ENCODE measurements at places on chromosomes 16 and 17.
A peak's percentile ranks its signal among the peaks of the same experiment; 100 is the strongest.

GRCh38 chr17:49576088-49576916 lies 631 bp downstream of the NXPH3 start:
- no peak for DNase-seq

GRCh38 chr17:76441686-76442340 lies 11.1 kb downstream of the UBE2O start:
- no peak for DNase-seq

- no peak for DNase-seq
These were observed 2.4 kb downstream of the ZNF267 start for GRCh38 chr16:31875928-31876547.

- no peak for DNase-seq
These were observed 47.7 kb downstream of the ADAMTS18 start for GRCh38 chr16:77386831-77387814.

- DNase-seq, result no peak
These were observed 478.4 kb upstream of the GOT2 start for GRCh38 chr16:59212492-59213024.

DNA sequence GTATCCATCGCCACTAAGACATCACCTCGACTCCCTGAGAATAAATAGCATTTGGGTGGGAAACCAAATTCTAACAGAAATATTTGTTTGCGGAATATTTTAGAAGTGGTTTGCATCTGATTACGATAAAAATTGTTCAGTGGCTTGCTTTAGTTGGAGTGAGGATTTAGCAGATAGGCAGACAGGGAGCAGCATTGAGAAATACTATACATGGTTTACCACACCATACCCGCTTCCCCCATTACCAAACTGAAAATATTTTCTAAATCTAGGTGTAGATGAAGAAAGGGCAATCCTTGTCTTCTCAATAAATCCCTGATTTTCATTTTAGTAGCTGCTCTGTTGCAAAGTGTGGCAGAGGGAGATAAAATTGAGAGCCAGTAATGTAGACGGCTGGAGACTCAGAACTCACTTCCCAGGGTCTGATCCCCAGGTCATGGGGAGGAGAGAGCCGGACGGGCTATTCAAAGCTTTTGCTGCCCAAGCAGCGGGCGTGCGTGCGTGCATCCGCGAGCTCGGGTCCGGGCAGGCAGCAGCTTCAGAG lies 808 bp upstream of the BAHCC1 start:
- DNase-seq, result no peak

GRCh38 chr17:72274614-72275013 lies 153.8 kb downstream of the SOX9 start:
- DNase-seq, result no peak

DNA sequence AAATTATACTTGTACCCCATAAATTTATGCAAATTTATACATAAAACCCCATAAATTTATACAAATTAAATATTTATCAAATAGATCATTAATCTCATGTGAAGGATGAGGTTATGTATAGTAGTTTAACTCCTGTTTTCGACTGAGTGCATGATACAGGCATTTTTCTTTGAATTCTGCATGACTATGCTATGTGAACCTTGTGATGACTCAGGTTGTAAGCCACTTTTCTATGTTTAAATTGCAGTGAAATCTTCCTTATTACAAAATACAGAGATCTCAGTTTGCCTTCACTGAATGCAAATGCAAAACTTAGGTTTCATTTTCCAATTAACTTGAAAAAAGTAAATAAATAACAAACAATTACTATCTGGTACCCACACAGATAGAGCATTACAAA lies 843.7 kb downstream of the CDH11 start:
- DNase-seq, result no peak

DNA sequence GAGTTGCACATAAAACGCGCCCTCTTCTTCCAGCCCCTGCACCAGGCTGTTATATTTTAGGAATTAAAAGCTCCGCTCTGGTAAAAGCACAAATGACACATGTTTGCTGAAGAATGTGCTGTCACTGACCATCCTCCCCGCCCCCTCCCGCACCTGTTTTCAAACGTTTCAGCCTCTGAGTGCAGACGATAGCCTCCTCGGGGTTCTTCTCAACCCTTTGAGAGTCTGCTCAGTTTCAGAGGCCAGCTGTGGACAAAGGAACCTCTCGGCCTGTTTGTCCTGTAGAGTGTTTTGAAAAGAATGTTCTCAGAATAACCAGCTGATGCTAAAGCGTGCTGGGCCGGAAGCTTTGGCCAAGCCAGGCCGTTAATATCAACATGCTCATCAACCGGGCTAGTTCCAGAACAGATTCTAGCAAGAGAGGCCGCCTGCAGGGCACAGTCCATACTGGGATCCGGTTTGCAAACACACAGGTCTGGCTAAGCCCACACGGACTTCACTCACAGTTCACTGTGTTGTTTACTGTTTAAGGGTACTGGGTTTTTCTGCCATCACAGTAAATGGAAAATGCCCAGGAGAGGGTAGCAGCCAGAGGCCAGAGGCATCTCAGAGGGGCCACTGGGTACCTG lies 6.4 kb upstream of the CACNG4 start:
- no peak for DNase-seq

- no peak for DNase-seq
These were observed 188.4 kb downstream of the FOXL1 start for GRCh38 chr16:86766700-86767099.

DNA sequence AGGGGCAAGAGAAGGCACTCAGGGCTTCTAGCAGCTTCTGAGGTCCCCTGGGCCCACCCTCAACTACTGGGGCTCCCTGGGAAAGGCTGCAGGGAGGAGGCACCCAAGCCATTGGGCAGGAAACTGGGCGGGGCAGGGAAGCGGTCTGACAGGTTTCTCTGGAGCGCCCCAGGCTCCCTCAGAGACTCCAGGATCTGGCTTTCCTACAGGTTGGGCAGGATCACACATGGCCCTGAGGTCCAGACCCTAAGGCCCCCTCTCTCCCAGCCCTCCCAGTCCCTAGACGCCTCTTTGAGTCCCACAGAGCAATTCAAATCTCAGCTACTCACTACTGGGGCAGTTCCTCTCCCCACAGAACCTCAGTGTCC lies 14.3 kb downstream of the JUP start:
- no peak for DNase-seq

DNA sequence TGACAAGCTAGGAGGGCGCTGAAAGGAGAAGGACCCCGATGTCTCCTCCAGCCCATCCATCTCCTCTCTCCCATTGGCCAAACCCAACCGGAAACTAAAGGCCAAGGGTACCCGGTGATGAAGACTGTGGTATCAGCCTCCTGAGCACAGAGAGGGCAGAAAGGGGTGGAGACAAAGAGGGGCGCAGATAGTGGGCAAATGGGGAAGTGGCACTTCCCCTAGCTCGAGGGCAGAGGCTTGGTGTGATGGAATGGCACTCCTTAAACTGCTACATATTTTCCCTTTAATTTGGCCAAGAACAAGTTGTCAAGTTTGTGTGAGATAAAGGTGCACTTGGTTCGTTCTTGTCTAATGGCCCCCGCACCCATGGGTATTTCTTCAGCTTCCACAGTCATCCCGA lies 27.8 kb downstream of the IL4R start:
- DNase-seq, result no peak

DNA sequence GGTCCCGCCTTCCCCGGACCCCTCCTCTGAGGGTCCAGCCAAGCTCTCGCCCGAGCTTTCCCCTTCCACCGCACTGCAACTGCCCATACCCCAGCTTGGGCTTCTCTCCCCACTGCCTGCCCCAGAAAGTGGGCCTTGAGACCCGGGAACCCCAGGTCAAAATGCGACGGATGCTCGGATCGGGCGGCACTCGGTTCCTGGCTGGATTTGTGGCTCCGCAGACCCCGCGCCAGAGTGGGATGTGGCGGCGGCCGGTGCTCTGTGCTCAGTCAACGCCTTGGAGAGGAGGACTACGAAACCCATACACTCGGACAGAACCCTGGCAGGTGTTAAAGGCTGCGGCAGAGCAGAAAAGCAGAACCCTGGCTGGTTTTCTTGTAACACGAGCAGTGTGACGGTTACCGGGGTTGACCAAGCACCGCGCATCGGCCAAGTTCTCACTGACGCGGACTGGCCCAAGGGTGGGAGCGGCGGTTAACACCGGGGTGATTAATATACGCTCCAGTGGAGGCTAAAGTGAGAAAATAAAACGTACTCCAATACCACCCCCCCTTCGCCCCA lies 885 bp upstream of the SLFN13 start:
- no peak for DNase-seq

- peak; percentile 62 for DNase-seq
These were observed 2.1 kb downstream of the ACE start for GRCh38 chr17:63478814-63479494.

- no peak for DNase-seq
These were observed 40.4 kb upstream of the HELZ start for GRCh38 chr17:67285360-67285759.

GRCh38 chr16:50323335-50324011 lies 45.3 kb downstream of the BRD7 start:
- no peak for DNase-seq

DNA sequence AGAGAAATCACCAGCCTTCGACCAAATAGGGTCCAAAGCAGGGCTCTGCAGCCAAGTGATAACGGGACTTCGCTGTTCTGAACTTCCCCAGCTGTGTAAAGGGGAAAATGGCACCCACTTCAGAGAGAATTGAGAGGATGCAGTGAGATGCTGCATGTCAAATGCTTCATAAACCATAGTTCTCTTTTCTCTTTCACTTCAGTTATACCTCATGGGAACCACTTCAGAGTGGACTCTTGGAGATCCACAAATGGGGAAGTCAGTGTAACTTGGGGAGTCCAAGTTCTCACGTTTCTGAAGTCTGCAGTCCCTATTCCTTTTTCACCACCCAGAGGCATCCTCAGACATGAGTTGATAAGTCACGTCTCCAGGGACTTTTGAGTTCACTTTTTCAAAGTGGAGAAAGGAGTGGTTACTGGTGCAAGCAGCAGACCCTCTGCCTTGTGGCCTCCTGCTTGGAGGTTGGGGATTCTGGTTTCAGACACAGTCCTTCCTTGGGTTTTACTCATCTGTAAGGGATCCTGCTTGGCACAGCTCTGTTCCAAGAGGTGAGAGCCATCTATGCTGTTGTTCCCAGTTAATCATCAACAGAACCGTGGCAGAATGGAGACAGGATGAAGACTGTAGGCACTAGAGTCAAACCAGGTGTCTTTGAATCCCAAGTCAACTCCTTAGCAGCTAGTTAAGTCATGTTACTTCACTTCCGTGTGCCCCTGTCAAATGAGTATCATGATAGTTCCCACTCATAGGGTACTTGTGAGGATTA lies 123.4 kb upstream of the NOL11 start:
- DNase-seq, result no peak

Data from activated CD8-positive, alpha-beta memory T cell treated with anti-CD3 and anti-CD28 coated beads for 1 hour (primary cell).